Tibial nerve (tissue), 4 donors: ENCODE measurements at places on chromosomes 4 and X. TPM values are rescaled to one million over a fixed set of nuclear protein-coding genes. Genes with fewer than 3 reads are reported as not detected.

Gene FABP2
- total RNA-seq = not detected

Gene ZNF330
- total RNA-seq = 30.6 TPM

Gene SCARB2
- total RNA-seq = 129 TPM

Gene CCSER1
- total RNA-seq = 6.0 TPM

Gene F11
- total RNA-seq = not detected
